Activated T-helper 1 cell treated with Interleukin-2 at 50 U/mL for 16 hours (primary cell): ENCODE measurements at places on chromosomes 5 and 9.

DNA sequence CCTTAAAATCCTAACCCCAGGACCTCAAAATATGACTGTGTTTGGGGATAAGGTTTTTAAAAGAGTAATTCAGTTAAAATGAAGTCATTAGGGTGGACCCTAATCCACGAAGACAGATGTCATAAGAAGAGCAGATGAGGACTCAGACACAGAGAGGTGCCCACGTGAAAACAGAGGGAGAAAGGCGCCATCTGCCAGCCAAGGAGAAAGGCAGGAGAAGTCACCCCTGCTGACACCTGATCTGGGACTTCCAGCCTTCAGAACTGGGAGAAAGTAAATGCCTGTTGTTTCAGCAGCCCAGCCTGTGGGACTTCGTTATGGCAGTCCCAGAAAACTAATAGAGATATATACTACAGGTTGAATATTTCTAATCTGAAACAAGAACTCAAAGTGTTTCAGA, 67.4 kb downstream of the ROR2 start:
- no peak for DNase-seq

GRCh38 chr9:23153058-23153457, 673.0 kb downstream of the ELAVL2 start:
- no peak for DNase-seq

- no peak for DNase-seq
These were observed 134.5 kb downstream of the NFIB start for GRCh38 chr9:14179449-14179848.

DNA sequence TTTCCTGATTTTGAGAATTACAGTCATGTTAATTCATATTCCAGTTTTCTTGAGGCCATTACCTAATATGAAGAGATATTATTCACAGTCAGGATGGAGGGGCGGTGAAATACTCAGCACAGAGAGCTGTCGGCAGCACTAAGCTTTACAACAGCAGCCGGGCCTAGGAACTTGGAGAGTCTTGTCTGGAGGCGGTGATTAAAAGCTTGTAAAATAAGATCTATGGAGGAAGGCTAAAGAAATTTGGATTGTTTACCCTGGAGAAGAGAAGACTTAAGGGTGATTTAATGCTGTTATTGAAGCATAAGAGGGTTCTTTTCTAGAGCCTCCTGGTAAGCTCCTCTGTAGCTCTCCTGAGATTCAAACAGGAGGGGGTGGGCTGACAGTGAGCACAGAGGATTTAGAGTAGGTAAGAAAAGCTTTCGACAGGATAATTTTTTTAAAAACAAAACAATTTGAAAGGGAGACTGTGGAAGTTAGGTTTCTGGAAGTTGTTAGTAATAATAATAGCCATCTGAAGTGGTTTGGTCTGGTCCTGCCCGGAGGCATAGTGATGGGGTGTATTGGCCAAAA, 406.3 kb upstream of the ADAMTSL1 start:
- DNase-seq = no peak

GRCh38 chr9:111980398-111980797, 83.8 kb downstream of the UGCG start:
- DNase-seq = no peak

GRCh38 chr5:137778772-137779564, 24.8 kb upstream of the HNRNPA0 start:
- no peak for DNase-seq

GRCh38 chr5:31770998-31771397, 132.1 kb downstream of the PDZD2 start:
- no peak for DNase-seq

- DNase-seq = peak; percentile 90
These were observed 33.7 kb downstream of the USP20 start for GRCh38 chr9:129868872-129869486.

DNA sequence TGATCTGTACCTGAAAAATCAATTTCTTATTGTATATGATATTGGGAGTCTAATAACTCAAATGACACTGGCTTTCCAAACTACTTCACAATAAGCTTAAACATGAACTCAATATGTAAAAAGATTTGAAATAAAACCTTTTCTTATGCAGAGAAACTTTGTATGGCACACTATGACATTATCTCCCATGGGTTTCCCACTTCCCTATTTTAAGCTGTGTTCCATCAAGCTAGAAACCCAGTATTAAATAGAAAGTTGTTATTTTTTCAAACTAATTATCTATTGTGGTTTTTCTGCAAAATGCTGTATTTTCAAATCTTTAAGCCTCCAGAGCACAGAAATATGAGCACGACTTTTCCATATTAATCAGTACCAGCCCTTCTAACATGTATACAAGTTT, 174.7 kb downstream of the NFIB start:
- no peak for DNase-seq

GRCh38 chr9:109264877-109265587, 55.8 kb downstream of the EPB41L4B start:
- no peak for DNase-seq

DNA sequence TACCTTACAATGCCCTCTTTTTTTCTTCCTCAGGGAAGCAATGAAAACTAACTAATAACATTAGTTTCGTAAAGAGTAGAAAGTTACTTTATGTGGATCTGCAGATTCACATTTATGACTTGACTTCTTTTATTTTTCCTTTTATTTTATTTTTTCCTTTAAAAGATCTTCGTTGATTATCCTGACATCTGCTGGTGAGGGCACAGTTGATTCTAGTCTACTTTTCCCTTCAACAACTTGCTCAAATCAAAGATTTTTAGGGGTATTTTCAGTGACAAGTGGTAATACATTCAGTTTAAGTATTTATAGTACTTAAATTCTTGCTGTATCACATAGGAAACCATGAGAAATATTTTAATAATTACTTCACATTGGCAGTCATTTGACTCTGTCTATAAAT, 4.9 kb downstream of the EDIL3 start:
- no peak for DNase-seq

GRCh38 chr5:139755892-139756671, 39.5 kb upstream of the PSD2 start:
- no peak for DNase-seq
